ENCODE measurements at places on chromosomes 11 and 22.

GRCh38 chr11:35918716-35919115 is 25.1 kb upstream of the LDLRAD3 start:
- no peak for DNase-seq

DNA sequence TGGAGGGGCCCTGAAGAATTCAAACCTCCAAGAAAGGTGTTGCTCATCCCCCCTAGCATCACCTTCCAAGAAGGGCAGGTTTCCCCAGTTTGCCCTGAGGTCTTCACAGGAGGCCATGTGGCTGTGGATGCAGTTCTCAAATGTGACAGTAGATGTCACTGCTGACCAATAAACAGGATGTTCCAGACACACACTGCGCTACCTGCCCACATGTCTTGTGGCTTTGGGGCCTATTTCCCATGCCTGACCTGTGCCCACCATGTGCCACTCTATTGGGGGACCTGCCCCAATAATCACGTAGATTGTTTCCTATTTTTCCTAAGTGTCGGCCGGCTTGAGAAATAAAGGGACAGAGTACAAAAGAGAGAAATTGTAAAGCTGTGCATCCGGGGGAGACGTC is 4.5 kb downstream of the GSTT2 start:
- DNase-seq, result peak; percentile 52

DNA sequence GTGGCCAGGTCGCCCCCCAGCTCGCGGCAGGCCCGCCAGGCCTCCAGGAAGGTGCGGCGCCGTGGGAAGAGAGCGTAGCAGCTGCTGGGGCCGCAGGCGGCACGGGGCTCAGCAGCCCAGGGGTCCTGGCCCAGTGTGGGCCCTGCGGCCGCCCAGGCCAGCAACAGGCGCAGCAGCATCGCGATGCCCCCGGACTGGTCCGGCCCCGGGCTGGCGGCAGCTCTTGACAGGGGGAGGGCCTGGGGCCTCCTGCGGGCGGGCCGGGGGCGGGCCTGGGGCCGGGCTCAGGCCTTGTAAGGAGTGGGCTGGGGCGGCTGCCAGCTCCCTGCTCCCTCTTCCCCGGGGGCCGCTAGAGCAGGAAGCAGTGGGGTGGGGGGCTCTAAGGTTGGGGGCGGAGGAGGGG is at the start of gene CD248:
Gene CD248 (minus strand): TSS at position 196 of the 403 bp plus-strand sequence. CDS start 17 bp downstream, at position 179.
- no peak for DNase-seq

GRCh38 chr11:44275241-44275640 is 34.7 kb downstream of the ALX4 start:
- DNase-seq, result no peak

- DNase-seq, result no peak
Observed at GRCh38 chr22:29022101-29022817, 39.4 kb downstream of the C22orf31 start.

DNA sequence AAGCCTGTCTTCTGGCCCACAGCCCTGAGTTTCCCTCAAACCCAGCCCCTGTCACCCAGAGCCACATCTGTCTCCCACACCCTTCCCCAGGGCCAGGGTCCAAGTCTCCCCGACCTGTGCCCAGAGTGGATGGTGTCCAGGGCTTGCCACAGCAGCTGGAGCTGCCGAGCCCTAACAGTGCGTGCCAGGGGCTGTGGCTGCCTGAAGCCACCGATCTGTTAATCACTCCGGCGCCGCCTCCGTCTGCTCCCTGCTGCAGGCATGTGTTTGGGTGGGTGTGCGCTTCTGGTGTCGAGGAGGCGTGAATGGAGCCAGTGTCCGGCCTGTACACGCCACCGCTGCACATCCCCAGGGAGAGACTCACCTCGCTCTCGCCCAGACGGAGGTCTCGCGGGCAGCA is 26.1 kb downstream of the SHISAL1 start:
- DNase-seq, result no peak

- no peak for DNase-seq
Observed at GRCh38 chr11:119518746-119519730, 96.1 kb upstream of the THY1 start.

Data from CD4-positive, alpha-beta T cell treated with Interleukin-6 at 100 ng/mL for 8 hours (primary cell).